Naive thymus-derived CD8-positive, alpha-beta T cell (primary cell): ENCODE measurements at places on chromosomes 5 and 9. TPM values are rescaled to one million over a fixed set of nuclear protein-coding genes. Genes with fewer than 3 reads are reported as not detected.
A peak's percentile ranks its signal among the peaks of the same experiment; 100 is the strongest.

DNA sequence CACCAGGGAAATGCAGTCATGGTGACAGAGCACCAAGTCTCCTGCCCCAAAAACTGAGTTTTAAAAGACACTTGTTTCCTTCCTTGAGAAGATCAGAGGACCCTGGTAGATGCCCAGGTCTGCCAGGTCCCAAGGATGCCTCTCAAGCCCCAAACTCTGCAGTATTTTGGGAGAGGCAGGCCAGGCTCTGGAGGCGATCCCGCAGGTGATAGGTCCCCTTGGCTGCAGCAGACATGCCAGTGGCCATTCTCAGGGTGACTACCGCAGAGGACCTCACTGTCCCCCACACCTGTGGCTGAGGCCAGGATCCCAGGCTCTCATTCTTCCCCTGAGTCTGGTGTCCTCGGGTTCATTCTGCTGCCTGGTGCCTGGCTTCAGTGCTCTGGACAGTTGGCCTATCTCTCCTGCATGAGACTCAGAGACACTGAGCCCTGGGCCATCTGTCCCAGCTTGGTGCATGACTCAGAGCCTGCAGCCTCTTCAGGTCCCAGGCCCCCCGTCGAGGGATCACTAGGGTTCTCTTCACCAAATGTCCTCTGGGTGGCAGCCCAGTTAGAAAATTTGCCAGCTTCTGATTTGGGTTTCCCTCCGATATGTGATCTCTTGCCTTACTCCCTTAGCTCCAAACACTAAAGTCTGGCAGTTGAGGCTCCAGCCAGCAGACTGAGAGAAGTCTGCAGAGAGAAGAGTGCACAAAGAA is 59.7 kb upstream of the GARNL3 start:
- no peak for DNase-seq

- no peak for DNase-seq
These were observed 1.7 kb downstream of the DCANP1 start for GRCh38 chr5:135445306-135445985.

DNA sequence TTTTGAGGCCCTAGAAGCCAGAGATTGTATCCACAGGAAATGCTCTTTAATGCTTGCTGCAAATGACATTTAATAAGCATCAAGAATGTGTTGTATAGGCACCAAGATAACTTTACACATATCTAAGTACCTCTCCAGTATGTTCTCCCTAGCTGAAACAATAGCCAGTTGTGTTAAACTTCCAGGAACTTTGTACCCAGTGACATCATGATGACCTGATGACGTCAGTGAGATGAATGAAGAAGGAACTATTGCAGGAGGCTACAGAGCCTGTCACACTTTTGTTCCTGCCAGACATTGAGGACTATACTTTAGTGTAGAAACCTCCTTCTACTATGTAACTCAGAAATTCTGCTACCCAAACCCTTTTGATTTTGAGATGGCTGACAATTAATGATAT is 129.8 kb downstream of the CD180 start:
- DNase-seq: no peak

DNA sequence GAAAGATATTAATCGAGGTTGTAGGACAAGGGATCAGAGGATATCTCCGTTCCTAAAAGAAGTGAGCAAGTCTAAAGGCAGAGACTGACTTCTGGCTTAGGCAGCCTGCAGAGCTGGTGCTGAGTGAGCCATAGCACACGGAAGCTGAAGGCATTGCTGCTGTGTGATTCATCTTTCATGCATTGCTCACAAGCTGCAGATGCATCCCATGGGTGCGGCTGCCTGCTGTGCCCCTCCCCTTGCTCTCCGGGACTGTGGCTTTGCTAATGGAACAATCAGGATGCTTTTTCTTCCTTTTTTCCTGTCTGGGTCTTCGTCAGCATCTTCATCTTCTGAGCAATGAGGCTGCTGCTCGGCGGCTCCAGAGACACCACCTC is 341.4 kb downstream of the DIRAS2 start:
- no peak for DNase-seq

- DNase-seq: peak; percentile 62
These were observed 52.6 kb downstream of the TENT4A start for GRCh38 chr5:6765612-6766525.

- DNase-seq: no peak
These were observed 16.1 kb upstream of the VPS13A start for GRCh38 chr9:77161191-77161590.

GRCh38 chr5:108945094-108945493 is 197.4 kb downstream of the FER start:
- no peak for DNase-seq

GRCh38 chr9:70617033-70617828 is 202.8 kb upstream of the KLF9 start:
- DNase-seq: no peak

GRCh38 chr9:133709691-133710571 is 28.2 kb downstream of the SARDH start:
- no peak for DNase-seq

- no peak for DNase-seq
These were observed 58.6 kb downstream of the LPAR1 start for GRCh38 chr9:110979636-110980035.

DNA sequence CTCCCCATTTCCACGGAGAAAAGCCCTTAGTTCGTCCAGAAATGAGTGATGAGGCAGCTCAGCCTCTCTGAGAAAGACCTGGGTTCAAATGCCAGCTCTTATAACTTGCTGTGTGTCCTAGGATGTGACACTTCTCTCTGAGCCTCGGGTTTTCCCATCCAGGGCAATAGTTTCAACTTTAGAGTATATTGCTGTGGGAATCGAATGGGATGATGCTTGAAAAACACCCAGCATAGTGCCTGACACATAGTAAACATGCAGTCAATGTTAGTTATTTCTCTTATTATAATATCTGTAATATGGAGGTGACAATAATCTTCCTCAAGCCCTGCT is 430 bp upstream of the MAPKAP1 start:
- DNase-seq: no peak

DNA sequence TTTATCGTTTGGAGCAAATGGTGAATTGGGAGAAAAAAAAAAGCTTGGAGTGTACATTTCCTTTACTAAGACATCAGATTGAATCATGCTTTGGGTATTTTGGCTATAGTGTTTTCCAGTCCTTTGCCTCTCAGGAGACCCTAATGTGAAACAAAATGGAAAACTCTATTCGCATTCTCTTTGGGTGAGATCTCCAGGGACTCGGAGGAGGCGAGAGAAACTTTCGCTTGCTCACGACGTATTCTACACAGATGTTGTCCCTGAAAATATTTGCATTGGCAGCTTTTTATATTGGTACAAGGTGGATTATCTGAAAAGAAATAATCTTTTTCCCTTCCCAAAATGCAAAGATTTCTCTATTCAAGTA is 1240.1 kb upstream of the WWC1 start:
- no peak for DNase-seq

DNA sequence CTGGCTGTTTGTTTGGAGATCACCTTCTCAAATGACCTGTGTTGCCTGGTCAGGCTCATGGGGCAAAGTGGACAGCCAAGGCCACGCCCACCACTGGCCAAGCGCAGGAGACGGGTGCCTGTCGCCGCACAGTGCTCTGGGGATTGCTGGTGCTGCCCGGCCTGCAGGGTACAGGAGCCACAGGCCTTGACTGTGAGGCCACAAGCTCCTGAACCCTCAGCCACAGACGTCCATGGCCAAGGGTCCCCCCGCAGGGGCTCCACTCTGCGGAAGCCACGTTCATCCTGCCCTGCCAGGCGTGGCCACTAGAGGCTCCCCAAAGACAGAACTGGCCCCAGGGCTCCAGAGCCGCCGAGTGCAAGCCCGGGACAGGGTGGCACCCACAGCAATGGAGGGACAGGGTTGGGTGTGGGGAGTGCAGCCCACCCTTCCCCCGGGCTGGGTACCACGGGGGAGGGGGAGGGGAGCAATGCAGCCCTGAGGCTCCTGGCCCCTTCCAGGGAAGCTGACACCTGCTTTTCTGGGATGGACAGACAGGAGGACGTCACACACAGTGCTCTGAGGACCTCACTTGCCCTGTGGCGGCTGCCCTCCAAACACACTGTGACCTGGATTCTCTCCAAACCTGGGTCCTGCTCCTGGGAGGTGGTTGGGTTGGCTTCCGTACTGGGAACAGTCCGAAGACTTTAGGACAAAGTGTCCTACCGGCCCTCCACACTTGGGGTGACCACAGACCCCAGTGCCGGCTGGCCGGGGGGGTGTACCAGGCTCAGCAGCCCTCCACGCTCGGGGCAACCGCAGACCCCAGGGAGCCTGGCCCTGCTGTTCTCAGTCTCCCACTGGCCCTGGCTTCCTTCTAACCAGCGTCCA is 21.5 kb downstream of the TPPP start:
- peak; percentile 72 for DNase-seq

DNA sequence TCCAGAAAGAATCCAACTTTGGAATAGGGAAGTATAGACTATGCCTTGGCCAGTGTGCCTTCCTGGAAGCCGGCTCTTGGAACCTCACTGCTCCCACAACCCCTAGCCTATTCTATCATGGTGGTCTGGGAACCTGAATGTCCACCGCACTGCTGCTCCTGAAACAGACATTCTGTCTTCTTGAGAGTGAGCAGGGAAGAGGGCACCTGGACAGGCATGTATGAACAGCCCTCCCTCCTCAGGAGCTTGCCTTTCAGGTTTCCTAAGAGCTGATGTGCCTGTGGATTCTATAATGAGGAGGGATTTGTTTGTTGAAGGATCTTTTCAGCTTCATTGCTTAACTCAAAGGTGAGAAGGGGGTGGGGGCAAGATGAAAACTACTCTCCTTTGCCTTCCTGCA is 55.1 kb upstream of the XPA start:
- no peak for DNase-seq

DNA sequence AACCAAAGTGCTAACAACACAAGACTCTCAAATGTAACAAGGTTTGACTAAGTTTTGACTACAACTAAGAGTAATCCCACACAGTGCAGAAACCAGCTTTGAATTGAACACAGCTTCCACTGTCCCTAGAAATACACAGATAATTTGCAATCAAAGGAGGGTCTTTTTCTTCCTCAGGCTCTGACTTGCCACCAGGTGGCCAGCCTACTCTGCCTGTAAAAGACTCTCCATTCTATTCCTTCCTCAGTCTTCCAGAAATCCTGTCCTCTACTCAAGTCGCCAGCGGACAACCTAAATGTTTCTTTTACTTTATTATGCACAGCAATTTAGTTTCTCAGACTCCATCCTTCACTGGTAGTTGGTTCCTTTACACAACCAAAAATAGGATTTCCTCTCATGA is 32.2 kb upstream of the MCTP1 start:
- no peak for DNase-seq

GRCh38 chr9:121839726-121840500 is 188.5 kb downstream of the DAB2IP start:
- no peak for DNase-seq

- no peak for DNase-seq
These were observed 78.1 kb upstream of the UBTD2 start for GRCh38 chr5:172361566-172362238.

DNA sequence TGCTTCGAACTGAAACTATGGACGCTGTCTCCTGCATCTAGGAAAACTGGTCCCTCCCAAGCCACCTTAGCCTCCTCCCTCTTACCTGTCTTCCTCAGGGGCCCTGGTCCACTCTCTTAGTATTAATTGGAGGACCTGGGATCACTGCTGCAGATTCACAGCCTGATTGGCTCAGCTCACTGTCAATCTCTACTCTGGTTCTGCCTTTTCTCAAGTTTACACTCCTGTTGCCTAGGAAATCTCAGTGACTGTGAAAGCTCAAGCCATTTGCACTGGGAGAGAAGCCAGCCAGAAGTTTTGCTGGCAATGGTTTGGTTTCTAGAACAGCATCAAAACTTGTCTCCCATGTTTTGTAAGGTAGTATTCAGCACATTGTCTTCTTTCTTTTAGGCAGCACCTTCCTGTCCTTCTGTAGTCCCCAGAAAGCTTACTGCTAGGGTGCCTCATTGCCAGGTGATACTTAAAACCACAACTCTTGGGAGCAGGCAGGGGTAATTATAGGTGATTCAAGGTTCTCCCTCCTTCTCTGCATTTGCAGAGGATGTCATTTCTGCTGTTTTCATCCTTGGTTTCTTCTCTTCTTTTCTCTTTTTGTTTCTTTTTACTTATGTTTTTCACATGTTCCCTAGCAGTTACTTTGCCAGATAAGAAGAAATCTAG is at the start of gene CAPSL:
CAPSL (minus strand) TSS at position 55 of the 660 bp plus-strand sequence. CDS start 17,502 bp downstream, outside the sequence.
- DNase-seq: no peak

DNA sequence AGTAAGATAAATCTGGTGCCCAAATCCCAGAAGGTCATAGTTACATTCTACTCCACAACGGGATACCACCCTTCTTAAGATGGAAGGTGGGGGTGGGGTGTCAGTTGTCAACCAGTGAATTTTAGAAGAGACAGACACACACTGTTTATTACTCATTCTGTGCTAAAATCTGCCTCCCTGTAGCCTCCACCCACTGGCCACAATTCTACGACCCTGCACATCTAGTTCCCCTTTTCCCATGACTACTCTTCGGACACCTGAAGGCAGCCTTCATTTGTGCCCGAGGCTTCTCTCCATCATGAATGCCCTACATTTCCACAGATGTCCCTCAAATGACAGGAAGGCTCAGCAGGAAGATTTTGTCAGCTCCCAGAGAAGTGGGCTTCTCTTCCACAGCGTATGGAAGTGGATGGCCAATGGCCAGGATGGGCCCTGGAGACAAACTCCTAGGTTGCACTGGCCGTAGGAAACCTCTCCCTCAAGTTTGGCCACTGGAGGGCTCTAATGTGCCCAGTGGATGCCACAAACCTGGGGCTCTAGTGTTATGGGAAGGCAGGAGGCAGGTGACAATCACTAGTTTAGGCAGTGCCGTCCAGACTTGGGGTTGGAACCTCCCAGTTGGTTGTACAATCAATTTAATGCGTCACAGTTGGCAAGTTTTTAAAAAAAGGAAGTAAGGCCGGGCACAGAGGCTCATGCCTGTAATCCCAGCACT is 46.6 kb downstream of the PTPN3 start:
- no peak for DNase-seq

GRCh38 chr5:150672237-150672883 is 11.3 kb downstream of the MYOZ3 start:
- no peak for DNase-seq

DNA sequence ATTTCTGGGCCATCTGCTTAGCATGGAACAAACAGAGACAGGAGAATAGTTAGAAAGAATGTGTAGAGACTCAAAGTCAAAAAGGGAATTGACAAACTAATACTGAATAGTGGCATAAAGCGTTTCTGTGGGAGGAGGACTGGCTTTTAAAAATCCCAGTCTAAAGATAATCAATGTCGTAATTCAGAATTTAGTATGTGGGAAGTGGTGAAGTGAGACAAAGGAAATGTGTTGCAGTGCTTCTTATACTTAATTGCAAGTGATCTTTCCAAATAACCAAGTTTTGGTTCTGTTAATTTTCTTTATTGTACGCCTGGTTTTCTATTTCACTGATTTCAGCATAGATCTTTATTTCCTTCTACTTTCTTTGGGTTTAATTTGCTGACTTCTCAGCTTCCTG is 133.2 kb downstream of the ENTREP1 start:
- DNase-seq: no peak

GRCh38 chr9:35650341-35651158 is at the start of gene SIT1:
TSS of gene SIT1 (minus strand) at chr9:35650931. CDS start at chr9:35650853, 78 bp downstream.
- peak; percentile 65 for DNase-seq

The RLN1 gene
- 5.1 TPM for total RNA-seq

The DRD1 gene
- total RNA-seq: not detected

The MRNIP gene
- 119 TPM for total RNA-seq

The MLANA gene
- not detected for total RNA-seq

The ASPN gene
- total RNA-seq: not detected

The FOXD4L3 gene
- total RNA-seq: 0.29 TPM
